LNCaP clone FGC (cell line): ENCODE measurements at places on chromosomes 4 and X.

DNA sequence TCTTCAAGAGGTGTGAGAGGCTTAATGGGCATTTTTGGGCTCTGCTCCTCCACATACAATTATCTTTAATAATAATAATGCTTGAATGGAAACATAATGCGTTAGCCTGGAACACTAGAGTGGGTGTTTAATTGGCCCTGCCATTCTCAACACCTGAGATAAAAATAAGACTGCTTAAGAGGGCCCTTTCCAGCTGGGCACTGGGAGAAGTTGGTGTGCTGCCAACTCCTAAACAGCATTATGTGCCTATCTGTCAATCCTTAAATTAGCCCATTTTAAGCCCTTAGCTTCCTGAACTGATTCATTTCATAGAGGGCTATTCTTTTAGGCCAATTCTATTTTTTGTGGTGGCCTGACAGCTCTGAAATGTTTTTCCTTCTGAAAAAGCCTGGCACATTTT, 211.1 kb upstream of the ZIC3 start:
- no peak for DNase-seq

DNA sequence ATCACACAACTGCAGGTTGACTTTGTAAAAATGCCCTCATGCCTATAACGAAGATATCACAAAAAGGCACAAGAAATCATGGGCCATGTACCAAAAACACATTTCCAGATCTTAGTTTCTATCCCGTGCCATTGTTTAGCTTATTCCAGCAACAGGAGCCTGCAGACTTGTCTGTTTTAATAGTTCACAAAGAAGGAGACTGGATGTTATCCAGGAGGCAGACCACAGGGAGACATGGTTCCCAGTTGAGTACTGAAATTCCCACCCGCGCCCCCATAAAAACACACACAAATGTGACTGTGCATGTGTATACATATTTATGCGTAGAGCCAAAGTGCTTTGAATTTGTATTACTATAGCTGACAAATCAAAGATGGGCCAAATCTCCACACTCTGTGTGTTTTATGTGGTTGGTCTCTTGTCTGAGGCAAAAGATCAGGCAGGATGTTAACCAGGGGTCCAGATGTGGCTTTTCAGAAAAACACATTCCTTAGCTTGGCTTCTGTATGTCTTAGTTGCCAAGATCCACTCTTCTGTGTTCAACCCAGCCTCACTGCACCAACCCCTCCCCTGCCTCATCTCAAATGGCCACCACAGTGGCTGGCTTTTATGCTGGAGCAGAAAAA, 469.2 kb upstream of the DIPK2B start:
- DNase-seq: no peak

- no peak for DNase-seq
Measured at GRCh38 chrX:37677765-37678164, 7.8 kb upstream of the XK start.

- no peak for DNase-seq
Measured at GRCh38 chrX:101223226-101223625, 3.6 kb downstream of the DRP2 start.

- DNase-seq: peak; percentile 34
Measured at GRCh38 chr4:25861951-25862410, 807 bp downstream of the SEL1L3 start.

DNA sequence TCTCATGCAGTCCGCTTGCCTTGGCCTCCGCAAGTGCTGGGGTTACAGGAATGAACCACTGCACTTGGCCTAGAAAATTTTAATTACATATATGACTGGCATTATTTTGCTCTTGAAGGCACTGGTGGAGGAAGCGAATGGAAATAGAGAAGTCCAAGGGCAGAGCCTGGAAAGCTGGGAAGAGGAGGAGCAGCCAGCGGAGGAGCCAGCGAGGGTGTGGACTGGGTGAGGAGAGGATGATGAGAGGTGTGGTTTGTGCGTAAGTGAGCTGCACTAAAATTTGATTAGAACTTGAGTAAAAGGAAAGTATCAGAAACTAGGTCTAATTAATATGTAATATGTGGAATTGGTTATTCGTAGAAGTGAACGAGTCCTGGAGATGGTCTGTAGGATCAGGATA, 13.3 kb downstream of the KIAA0232 start:
- DNase-seq: no peak

DNA sequence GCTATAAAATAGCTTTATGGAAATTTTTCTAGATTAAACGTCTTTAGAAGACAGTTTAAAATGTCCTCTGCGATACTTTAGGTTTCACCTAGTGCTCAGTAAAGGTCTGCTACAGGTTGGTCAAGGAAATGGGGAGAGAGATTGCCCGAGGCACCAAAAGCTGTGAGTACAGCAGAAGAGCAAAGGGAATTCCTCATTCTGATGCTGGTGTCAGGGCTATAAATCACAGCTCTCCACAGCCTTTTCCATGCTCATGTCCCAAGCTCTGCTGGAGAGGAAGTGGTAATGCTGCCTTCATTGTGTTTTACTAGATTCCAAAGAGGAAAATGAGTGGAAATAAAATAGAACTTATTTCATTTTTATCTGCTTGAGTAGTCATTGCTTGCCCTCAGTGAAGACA, 2060.4 kb downstream of the ARAP2 start:
- DNase-seq: no peak

GRCh38 chr4:27176400-27176799, 315.8 kb downstream of the STIM2 start:
- peak; percentile 22 for DNase-seq

- no peak for DNase-seq
Measured at GRCh38 chr4:1412376-1413203, 6.3 kb upstream of the NKX1-1 start.
